ENCODE measurements at places on chromosomes 6 and 20.

- no peak for DNase-seq
Measured at GRCh38 chr20:1702855-1703254, 45.3 kb upstream of the SIRPG start.

- DNase-seq: no peak
Measured at GRCh38 chr6:98794307-98794842, 40.0 kb upstream of the POU3F2 start.

DNA sequence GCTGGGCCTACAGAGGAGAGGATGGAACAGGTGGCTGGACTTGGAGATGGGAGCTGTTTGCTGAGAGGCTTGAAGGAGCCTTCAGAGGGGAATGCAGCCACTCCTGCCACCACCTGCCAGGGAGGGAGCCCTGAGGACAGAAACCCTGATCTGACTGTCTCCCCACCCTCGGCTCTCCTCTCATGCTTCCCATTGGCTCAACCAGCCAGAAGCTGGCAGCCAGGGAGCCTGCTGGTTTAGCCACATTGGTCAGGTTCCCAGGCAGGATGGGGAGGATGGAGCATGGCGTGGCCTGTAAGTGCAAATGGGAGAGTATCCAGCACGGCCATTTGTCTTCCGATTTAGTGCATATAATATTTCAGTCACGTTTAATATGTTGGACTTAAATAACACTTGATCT lies 12.8 kb downstream of the TREM1 start:
- no peak for DNase-seq

DNA sequence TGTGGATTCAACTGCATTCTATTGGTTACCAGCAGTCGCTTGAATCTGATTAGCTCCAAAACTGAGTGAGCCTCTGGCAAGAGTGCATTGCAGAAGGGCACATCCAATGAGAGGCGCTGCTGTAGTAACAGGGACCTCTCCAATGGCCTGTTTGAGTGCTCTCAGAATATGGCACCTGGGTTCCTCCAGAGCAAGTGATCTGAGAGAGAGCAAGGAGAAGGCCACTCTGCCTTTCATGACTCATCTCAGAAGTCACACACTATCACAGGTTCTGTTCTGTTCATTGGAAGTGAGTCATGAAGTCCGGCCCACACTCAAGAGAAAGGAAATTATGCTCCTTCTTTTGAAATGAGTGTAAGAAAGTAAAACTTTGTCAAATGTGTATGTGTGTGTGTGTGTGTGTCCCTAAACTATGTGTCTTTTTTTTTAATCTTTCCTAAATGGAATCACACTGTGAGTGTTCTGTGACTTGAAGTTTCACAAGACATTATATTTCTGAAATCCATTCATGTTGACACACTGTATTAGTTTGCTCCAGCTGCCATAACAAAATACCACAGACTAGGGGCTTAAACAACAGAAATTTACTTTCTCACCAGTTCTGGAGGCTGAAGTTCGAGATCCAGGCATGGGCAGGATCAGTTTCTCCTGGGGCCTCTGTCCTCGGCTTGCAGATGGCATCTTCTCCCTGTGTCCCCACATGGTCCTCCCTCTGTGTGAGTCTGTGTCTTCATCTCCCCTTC lies 138.3 kb upstream of the CDYL start:
- DNase-seq: no peak

GRCh38 chr20:41143354-41143753 lies 6.0 kb downstream of the PLCG1 start:
- no peak for DNase-seq

GRCh38 chr6:160330619-160331018 lies 17.6 kb upstream of the SLC22A3 start:
- DNase-seq: no peak

- no peak for DNase-seq
Measured at GRCh38 chr20:12927489-12927888, 81.3 kb upstream of the SPTLC3 start.

- DNase-seq: peak; percentile 67
Measured at GRCh38 chr6:53728570-53729194, 63.1 kb upstream of the KLHL31 start.

DNA sequence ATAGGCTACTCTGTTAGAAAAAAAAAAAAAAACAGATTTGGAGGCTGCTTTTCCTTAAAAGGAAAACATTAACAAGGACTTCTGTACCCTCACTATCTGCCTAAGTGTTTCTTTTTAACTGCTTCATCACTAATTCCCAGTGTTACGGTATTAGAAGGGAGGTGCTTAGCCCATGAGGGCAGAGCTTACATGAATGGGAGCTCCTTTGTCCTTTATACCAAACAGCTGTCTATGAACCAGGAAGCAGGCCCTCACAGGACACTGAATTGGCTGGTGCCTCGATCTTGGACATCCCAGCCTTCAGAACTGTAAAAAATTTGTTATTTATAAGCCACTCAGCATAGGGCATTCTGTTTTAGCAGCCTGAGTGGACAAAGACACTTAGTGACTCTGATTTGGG lies 215.6 kb upstream of the NRSN1 start:
- no peak for DNase-seq

DNA sequence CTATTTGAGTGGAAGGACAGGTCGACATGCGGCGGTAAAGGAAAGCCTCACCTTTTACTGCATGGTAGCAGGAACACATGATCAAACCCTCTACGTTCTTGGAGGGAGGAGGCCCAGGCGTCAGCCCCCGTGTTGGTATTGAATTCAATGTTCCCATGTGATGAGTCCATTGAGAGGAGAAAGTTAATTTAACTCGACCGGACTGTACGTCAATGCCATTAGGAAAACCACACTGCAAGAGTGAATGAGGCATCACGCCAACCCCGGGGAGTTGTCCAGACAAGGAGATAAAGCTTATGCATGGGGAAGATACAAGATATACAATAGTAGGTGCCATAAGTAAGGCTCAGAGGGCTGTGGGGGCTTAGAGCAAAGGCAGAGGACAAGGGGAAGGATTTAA lies 213.9 kb upstream of the ECI2 start:
- DNase-seq: no peak

GRCh38 chr6:111484633-111484930 lies 1.6 kb upstream of the REV3L start:
- DNase-seq: no peak

DNA sequence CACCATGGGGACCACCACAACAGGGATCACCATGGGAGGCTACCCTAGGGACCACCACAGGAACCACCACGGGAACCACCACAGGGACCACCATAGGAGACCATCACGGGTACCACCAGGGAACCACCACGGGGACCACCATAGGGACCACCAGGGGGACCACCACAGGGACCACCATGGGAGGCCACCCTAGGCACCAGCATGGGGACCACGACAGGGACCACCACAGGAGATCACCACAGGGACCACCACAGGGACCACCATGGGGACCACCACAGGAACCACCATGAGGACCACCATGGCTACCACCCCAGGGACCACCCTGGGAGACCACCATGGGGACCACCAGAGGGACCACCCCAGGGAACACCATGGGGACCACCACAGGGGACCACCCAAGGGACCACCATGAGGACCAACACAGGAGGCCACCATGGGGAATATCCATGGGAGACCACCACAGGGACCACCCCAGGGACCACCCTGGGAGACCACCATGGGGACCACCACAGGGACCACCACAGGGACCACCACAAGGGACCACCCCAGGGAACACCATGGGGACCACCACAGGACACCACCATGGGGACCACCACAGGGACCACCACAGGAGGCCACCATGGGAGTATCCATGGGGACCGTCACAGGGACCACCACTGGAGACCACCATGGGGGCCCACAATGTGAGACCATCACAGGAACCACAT lies 67.6 kb upstream of the MPC1 start:
- no peak for DNase-seq

DNA sequence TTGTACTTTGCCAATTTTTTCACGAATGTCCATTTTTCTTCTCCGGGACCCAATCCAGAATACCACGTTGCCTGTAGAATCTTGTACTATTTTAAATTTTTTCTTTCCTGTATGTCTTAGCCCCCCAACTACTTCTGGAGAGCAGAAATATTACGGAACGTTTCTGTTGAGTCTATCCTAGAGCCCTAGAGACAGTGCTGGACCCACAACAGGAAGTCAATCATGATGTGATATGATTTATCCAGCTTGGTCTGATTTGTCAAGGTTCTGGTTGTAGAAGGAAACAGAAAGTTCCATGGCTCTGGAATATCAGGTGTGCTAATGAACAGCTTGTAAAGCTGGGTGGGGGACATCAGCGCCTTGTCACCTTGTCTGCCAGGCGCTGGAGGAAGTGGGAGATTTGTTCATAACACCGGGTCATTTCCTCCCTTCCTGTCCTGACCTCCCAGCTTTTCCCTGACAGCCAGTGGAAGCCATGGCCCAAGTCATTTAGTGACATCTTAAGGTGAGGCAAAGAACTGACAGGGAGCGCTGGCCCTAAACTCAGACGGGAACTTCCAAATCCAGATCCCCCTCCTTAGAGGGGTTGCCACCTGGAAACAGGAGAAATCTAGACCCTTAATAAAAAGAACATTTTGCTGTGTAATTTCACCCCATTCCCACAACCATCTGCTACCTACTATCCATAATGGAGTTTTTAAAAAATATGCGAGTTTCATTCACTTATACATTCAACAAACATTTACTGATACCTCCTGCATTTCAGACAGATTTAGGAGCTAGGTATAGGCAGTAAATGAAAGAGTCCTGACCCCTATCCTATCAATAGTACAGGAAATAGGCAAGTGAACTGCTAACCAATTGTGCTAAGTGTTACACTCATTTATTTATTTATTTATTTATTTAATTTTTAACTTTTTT lies 130.5 kb downstream of the ZFP64 start:
- no peak for DNase-seq

- no peak for DNase-seq
Measured at GRCh38 chr6:97396880-97397279, 113.9 kb upstream of the MMS22L start.
